ENCODE measurements at places on chromosomes 1 and 21.
A peak's percentile ranks its signal among the peaks of the same experiment; 100 is the strongest.

GRCh38 chr1:246051909-246052518 lies 455.1 kb downstream of the SMYD3 start:
- DNase-seq: no peak

DNA sequence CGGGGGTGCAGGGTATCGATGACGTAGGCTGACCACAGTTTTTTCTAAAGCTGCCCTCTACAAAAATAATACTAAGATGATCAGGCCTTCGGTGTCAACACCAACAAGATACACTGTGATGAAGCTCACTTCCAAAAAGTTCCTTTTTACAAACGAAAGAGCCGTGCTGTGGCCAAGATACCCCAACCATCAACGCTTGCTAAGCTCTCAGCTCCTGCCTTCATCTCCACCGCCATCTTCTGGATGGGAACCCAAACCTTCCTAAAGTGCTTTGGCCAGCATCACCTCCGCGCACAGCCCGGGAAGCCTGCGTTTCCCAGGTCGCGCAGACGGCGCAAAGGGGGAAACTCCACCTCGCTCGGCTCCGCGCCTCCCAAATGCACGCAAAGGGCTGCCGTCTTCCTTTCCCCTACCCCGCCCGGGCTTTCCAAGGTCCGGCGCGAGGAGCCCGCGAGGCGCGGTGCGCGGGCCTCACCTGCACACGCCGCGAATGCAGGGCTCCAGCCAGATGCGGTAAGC lies 541 bp downstream of the USP48 start:
- DNase-seq: no peak

DNA sequence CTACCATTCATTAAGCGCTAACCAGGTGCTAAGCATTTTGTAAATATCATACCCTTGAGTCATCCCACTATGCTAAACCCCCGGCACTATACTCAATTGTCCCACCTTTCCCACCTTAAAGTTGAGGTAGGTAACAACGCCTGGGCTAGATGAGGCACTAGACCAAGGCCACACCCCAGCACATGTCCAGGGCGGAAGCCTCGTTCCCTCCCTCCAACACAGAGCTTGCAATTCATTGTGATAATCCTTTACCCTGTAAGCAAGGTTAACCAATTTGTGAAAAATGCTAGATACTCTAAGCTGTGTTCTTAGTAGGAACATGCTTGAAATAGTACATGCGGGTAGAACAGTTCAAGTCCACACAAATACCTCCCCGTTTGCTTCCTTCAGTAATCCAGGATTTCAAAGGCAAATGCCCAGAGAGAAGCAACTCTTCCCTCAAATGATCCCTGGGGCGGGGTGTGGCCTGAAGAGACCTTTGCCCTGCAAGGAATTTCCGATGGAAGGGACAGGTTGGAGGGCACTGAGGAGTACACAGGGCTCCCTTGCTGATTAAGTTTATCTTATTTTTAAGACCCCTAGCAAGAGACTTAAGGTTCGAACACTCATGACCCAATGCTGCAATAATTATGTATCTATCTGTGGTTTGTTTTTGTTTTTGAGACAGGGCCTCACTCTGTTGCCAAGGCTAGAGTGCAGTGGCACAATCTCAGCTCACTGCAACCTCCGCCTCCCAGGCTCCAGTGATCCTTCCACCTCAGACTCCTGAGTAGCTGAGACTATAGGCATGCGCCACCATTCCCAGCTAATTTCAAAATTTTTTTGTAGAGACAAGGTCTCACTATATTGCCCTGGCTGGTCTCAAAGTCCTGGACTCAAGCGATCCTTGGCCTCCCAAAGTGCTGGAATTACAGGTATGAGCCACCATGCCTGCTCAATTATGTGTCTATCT lies 2.6 kb downstream of the RSPH1 start:
- DNase-seq: no peak

DNA sequence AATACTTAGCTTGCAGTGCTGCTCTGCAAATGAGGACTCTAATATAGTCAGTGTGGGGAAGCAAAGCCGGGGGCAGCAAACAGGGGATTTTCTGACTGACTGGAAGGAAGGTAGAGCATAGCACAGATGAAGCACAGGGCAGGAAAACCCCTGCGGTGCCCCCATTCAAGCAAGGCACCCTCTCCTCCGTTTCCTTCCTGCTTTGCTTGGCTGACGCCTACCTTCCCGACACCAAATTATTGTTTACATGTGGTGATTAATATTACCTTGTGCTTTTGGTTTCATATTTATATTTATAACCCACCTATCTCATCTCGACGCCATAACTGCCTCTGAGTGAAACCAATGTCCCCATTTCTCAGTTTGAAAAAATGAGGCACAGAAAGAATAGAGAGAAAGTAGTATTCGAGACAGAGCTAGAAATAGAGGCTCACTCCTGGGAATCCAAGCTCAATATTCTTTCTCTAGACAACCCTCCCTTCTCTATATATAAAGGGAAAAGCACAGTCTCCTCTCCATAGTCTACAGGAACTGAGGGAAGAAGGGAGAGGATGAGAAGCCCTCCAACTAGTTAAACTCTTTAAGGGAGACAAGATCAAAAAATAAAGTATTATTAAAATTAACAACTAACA lies 41.3 kb downstream of the PIK3C2B start:
- DNase-seq: peak; percentile 69

All from GM06990 (cell line).